ENCODE measurements at places on chromosomes 5 and 9.

DNA sequence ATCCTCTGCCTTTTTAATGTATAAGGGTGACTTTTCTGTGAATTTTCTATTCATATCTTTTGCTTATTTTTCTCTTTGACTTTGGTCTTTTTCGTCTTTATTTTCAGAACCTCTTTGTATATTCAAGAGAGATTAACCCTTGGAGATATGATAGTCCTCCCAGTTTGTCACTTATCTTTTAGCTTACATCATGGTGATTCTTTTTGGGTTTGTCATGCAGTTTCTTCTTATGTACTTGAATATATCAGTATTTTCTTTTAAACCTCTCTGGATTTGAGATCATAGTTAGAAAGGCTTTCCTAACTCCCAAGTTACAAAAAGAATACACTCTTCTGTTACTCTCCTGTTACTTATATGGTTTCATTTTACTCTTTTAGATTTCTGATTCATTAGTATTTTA is 27.5 kb upstream of the GPR21 start:
- no peak for DNase-seq

DNA sequence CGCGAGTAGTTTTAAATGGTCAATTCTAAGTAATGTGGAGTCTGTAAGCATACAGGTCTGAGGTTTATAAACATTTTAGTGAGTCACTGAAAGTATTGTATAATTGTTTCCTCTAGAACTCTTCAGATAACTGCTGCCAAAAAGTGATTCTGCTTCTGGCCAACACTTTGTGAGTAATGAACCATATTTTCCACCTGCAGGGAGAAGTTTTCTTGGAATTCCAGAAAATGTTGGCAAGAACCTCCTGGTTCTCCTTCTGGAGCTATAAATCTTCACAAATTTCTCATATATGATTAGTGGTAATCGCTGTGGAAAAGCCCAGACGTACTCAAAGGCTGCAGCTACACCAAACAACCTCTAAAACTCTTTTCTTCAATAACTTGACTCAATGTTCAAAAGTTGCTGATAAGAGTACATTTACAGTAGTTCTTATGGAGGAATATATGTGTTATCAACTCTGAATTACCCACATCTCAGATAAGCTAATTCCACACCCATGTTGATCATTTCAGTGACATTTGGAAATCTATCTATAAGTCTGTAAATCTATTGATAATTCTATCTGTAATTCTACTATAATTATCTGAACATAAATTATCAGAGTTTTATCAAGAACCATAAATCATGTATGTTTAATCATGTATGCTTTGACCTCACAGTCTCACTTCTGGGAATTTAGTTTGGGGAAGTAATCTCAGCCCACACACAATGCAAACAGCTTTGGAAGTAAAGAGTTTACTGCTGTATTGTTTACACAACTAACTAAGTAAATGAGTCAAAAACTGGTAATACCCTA is 74.1 kb downstream of the FNBP1 start:
- DNase-seq, result no peak

DNA sequence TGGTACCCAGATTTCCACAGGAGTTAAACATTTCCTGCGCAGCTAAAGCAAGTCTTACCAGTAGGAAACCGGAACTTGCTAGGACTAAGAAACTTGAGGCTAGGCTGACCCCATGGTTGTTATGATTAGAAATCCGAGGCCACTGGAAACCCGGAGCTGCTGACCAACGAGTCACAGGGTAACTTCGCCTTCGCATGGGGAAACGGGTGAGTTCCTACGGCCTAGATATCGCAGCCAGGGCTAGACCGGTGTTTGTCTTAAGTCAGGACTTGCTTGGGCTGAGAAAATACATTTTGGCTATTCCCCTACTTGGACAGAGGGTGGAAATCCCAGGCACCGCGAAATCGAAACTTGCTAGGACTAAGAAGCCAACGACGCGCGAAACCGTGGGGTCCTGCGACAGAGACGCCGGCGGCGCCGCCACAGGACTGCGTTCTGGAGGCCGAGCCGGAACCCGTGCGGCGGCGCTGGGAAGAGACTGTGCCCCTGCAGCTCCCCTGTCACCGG is 1.6 kb upstream of the ANXA2R start:
- no peak for DNase-seq

DNA sequence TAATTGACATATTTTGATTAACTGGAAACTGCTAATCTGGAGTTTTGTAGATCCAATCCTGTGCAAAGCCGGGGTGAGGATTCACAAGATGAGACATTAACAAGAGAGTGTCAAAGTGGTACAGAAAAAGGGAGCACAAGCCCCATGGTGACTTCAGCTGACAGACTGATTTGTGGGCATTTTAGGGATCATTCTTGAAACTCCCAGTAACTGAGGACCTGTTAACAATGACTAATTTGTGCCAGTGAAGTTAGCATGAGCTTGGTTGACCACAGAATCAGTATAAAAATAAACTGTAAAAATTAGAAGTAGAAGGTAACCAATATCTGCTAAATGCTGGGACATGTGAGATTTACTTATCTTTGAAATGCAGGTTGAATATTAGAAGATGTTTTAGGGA is 1578.3 kb downstream of the EFNA5 start:
- DNase-seq, result no peak

- DNase-seq, result no peak
These were observed 21.0 kb downstream of the IL7R start for GRCh38 chr5:35877655-35878054.

DNA sequence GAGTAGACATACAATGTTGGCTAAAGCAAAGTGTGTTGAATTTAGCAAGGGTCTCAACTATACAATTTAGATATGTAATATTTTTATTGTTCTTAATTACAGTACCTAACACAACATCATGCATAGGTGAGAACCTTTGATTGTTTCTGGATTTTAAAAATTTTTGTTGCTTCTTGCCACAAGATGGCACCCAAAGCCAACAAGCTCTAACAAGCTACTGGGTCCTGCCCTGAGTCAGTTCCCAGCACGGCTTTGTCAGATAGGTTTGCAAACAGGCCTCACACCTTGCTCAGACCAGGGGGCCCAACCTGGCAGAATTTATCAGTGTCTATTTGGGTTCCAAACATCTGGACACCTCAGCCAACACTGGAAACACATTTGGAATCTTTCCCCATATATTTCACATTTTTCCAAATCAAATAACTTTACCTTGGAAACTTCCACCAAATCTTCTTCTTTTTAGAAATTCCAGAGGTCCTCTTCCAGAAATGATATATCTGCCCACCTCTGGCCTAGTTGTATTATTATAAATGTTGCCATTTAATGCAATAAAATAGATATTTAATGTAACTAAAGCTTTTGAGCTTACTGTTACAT is 49.5 kb upstream of the EGFLAM start:
- DNase-seq, result no peak

GRCh38 chr5:12330993-12331588 is 426.8 kb upstream of the CTNND2 start:
- DNase-seq, result no peak

DNA sequence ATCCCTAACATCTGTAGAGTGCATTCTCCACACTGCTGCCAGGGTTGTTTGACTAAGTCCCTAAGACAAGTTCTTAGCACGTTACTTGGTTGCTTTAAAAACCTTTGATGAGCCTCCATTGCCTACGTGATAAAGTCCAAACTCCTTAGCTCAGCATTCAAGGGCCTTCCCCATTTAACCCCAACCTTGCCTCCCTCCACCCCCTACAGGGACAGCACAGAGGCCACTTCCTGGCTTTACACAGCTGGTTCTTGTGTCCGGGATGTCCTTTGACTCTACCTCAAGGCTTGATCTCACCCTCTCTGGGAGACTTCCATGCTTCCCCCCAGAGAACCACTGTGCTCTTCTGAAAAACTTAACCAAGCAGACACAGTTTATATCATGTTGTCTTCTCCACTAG is 29.4 kb downstream of the FAM240B start:
- DNase-seq, result no peak

GRCh38 chr9:127133739-127134167 is 11.3 kb upstream of the ANGPTL2 start:
- no peak for DNase-seq

DNA sequence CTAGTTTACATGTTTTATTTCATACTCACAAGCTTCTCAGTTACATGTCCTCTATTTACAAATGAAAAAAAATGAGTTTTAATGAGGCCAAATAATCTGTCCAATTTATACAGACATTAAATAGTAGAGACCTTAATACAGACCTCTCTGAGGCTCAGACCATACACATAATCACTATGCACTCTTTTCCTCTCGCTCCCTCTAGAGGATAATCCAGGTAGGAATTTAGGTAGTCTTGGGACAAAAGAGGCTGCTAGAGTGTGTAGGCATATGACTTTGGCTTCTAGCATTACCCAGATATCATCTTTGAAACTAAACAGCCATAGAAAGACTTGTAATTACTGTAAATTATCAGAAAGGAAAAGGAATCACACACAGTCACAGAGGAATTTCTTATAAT is 444.7 kb downstream of the HINT1 start:
- no peak for DNase-seq

GRCh38 chr9:136939431-136939995 is 5.0 kb downstream of the FBXW5 start:
- DNase-seq, result no peak

- no peak for DNase-seq
These were observed 163.5 kb downstream of the HINT1 start for GRCh38 chr5:131001507-131001906.

- no peak for DNase-seq
These were observed 24.6 kb downstream of the APC start for GRCh38 chr5:112762113-112762810.

- no peak for DNase-seq
These were observed 37.7 kb downstream of the RGS3 start for GRCh38 chr9:113501129-113501686.

- DNase-seq, result no peak
These were observed 203.8 kb upstream of the ACO1 start for GRCh38 chr9:32180597-32180996.

GRCh38 chr5:178332210-178332641 is 99.6 kb upstream of the PHYKPL start:
- DNase-seq, result no peak

GRCh38 chr9:109382182-109382581 is 61.3 kb upstream of the EPB41L4B start:
- no peak for DNase-seq

DNA sequence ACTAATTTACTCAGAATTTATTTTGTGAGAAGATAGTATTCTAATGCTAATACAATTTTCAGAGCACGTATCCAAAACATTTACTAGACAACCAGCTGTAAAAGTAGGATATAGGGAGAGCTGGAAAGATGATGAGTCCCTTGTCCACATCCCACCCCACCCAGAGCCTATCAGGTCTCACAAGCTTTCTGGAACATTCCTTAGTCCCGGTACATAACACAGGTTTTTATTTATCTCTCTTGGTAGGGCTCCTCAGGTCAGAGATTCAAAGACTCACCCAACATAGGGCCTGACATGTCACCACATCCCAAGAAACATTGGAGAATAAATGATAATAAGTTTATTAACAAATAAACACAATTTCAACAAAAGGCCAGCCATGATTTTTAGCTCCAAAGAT is 13.8 kb upstream of the RAD23B start:
- no peak for DNase-seq

DNA sequence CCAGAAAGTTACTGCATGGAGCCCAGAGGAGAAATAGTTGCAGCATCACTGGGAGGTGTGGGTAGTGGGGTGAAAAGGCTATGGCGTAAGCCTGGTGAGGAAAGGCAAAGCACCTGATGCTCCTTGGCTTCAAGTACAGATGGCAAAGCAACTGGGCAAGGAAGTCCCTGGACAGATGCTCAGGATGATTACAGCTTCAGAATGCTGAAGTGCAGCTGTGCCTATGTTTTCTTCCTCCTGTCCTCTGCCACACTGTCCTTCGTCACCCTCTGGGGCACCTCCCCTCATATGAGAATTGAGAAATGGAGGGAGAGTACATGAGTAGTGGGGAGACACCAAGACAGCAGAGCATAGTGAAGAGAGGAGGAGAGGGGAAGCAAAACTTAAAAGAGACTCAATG is 328.0 kb downstream of the PDE4D start:
- no peak for DNase-seq

DNA sequence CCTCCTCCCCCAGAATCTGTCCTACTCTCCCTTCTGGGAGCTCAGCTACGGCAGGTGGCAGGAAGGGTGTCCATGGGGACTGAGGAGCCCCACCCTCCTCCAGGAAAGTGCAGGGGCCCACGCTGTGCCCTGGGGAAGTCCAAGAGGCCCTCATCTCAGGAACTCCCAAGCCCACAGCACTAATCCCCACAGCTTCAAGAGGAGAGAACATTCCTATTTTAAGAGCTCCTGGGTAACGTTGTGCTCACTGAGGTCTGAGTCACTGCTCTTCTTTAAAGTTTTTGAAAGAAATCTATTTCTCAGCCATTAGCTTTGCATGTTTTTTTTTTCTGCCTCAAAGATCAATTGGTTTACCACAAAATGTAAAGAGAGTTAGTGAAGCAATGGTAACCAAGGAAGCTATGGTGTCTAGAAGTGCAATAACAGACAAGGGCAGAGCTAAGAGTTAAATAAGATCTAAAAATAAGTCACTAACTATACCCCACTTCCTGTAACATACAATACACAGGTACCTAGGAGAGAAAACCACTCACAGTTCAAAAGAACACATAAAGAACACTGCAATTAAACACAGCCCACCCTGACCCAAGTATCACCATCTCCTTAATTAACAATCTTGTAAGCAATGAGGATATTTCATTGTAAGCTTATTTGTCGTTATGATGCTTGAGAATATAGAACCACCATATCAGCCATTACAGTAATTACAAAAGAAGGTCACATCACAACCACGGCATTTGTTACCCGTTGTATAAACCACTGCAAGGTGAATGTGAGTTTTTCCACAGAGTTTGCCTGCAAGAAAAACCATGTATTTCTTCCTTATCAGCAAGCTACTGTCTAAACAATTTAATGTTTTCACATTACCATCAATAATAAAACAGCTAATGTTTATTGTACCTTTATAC is 382.3 kb upstream of the SLC30A5 start:
- DNase-seq, result no peak

- DNase-seq, result no peak
These were observed 41.3 kb upstream of the TESK1 start for GRCh38 chr9:35563791-35564197.

GRCh38 chr9:38243993-38244392 is 148.5 kb upstream of the ALDH1B1 start:
- no peak for DNase-seq

- DNase-seq, result no peak
These were observed 17.6 kb downstream of the AP3S1 start for GRCh38 chr5:115859378-115859777.

DNA sequence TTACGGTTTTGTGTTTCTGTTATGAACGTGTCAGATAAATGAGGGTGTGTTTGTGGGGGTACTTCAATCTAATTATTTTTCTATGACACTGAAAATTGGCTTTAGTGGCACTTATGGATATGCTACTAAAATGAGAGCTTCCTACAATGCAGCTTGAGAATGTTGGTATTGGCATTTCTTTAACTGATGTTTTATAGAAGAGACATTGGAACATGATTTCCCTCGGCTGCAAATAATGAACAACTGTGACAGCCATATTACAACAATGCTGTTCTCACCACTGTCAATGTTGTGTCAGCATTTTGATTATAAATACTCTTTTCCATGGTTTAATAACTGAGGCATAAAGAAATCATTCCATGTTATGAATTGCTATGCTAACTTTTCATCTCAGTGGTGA is 279.4 kb downstream of the KDM4C start:
- DNase-seq, result no peak

GRCh38 chr5:179839328-179840256 is 18.9 kb downstream of the SQSTM1 start:
- DNase-seq, result no peak

All from DMS79 (cell line).